ENCODE measurements at places on chromosomes 4 and X. TPM values are rescaled to one million over a fixed set of nuclear protein-coding genes. Genes with fewer than 3 reads are reported as not detected.

DNA sequence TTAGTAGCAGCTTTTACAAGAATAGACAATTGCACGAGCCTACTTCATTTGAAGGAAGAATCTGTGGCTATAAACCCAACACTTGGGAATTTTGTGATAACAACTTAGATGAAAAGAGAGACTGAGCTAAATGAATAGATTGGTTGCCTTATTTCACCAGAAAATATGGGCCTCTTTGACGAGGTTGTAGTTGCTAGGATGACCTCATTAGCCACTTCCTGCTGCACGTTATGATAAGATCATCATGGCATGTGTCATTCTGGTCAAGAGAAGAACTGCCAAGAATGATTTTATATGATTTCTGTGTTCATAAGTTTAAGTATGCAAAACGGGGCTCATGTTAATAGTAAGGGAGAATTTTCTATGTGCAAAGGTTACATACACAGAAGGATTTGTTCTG lies 321.9 kb upstream of the GIMD1 start:
- DNase-seq = no peak

The NKX3-2 gene
- total RNA-seq = 0.28 TPM

DNA sequence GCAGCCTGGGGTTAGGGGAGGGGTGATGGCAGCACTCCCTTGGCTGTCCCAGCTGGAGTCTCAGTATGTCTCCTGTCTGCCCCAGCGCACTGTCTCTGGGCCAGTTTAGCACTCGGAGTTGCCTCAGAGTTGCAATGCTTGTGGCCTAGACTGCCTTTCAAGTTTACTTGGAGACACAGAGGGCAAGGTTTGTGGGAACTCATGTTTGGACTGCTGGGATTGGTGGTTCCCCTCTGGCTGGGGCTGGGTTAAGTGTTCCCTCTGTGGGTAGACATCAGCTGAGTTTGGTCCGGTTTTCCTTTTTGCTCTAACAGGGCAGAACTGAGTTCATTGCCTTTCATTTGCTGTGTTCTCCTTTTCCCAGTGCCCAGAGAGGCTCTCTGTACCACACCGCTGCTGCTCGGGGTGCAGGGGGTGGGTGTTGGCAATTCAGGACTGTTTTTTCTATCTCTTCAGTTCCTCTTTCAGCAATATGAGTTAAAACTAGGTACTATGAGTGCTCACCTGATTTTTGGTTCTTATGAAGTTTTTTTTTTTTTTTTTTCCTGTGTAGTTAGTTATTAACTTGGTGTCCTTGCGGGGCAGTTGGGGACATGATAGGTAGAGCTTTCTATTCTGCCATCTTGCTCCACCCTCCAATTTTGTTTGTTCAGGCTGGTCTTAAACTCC lies 17.2 kb downstream of the RAB33B start:
- DNase-seq = no peak

DNA sequence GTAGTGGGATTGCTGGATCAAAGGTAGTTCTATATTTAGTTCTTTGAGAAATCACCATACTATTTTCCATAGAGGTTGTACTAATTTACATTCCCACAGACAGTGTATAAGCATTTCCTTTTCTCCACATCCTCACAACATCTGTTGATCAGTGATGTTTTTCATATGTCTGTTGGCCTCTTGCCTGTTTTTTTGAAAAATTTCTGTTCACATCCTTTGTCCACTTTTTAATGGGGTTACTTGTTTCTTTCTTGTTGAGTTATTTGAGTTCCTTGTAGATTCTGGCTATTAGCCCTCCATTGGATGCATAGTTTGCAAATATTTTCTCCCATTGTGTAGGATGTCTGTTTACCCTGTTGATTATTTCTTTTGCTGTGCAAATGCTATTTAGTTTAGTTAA lies 72.6 kb downstream of the STOX2 start:
- no peak for DNase-seq

DNA sequence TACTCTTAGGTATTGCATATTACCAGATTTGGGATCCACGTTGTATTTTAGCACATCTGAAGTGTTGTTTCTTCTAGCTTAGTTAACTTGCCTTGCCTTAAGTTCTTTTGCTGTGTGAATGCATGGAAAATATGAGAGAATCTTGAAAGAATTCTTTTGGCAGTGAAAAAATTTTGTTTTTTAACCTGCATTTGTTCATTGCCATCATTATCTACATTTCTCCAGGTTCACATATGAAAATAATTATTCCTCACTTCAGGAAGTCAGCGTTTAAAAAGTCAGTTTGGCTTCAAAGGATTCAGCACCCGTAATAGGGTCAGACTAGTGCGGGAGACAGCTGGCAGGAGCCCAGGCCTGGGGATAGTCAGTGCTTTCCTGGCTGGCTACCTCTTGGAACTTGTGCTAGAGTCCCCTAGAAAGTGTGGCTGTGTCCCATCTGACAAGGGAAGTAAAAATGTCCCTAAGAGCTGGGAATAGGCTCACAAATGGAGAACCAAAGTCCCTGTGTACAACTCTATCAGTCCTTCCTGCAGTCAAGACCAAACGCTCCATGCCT lies 251.9 kb upstream of the KLF3 start:
- no peak for DNase-seq

DNA sequence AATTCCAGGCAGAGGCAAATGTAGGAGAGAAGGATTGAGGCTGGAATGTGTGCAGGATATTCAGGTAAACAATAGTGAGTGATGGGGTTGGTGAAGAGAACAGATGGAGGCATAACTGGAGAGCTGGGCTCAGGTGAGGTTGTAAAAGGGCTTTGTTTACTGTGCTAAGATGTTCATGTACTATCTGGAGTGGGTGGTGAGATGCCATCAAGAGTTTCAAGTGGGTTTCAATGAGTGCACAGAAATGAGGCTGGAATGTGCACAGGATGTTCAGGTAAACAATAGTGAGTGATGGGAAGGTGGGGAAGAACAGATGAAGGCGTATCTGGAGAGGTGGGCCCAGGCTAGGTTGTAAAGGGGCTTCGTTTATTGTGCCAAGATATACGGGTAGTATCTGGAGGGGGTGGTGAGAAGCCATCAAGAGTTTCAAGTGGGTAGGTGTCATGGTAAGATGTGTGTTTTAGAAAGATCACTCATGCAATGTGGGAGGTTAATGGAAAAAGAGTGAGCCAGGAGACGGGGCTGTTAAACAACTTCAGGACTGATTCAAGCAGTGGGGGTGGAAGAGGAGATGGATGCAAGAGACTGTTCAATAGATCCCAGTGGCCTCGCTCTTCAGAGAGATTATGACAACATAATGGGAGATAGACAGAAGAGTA lies 25.4 kb upstream of the NMU start:
- DNase-seq = no peak

The SLC9B1 gene
- not detected for total RNA-seq

Data from thoracic aorta (tissue), 2 donors.